ENCODE measurements at places on chromosomes 6 and 20.
A peak's percentile ranks its signal among the peaks of the same experiment; 100 is the strongest.

- DNase-seq, result no peak
Measured at GRCh38 chr6:8432614-8433013, 2.7 kb downstream of the SLC35B3 start.

- no peak for DNase-seq
Measured at GRCh38 chr6:133546098-133546497, 304.9 kb downstream of the EYA4 start.

GRCh38 chr6:75284632-75285282 lies at the start of gene TMEM30A:
TSS of gene TMEM30A (minus strand) at chr6:75284792. CDS start at chr6:75284638, 154 bp downstream.
- DNase-seq, result peak; percentile 92

GRCh38 chr6:150413781-150414281 lies 45.0 kb downstream of the IYD start:
- no peak for DNase-seq

Measured in stimulated activated CD4-positive, alpha-beta T cell treated with anti-CD3 and anti-CD28 coated beads, Interleukin-12 subunit alpha, Interleukin-12 subunit beta, amount 100 ng/mL, for 4 hours (primary cell).